Cardiac muscle cell (in vitro differentiated cells and primary cell): ENCODE measurements at places on chromosomes 6 and 20.

DNA sequence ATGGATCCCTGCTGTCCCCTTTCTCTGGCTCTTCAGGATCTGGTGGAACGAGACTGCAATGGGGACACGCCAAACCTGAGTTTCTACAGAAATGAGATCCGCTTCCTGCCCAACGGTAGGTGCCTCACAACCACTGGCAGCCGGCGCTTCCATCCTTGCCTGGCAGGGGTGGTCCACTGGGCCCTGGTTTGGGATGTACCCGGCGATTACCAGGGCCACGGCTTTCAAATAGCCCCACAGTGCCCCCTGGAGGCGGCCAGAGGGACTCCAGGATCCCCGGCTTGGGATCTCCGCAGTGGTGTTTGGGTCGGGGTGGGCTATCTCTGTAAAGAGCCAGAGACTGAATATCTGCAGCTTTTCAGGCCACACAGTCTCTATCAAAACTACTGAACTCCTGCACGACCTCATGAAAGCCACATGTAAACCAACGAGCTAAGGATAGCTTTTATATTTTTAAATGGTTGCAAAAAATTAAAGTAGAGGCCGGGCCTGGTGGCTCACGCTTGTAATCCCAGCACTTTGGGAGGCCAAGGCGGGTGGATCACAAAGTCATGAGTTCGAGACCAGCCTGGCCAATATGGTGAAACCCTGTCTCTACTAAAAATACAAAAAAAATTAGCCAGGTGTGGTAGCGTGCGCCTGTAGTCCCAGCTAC, 3.7 kb downstream of the OGFR start:
- H3K27ac ChIP-seq: no peak overlapping the region
- DNase-seq: peak; percentile 75
- H3K27me3 ChIP-seq: no peaks in the 10 kb centered on the region
- peaks cover 8% of the 10 kb centered on the region for H3K4me1 ChIP-seq

DNA sequence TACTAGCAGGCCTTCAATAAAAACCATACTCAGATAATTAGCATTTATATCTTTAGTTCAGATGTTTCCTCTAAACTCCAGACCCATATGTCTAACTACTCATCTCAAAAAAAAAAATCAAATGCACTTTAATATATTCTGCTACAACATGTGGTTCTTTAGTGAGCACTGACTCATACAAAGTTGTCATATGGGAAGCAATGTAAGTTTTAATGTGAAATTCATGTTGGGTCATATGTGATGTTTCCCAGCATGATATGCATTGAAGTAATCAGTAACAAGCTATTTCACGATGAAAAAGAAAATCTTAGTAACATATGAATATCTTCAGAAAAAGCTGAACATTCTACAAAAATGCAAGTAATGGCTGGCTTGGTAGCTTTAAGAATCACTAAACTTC, 859.7 kb upstream of the ADGRB3 start:
- no peaks in the 10 kb centered on the region for H3K36me3 ChIP-seq
- no peak for DNase-seq
- H3K27me3 ChIP-seq: peaks cover 9% of the 10 kb centered on the region
- H3K27ac ChIP-seq: no peak overlapping the region

GRCh38 chr6:83055366-83055964, 10.2 kb downstream of the UBE3D start:
- peak; percentile 63 for DNase-seq
- H3K27ac ChIP-seq: no peak overlapping the region
- H3K4me3 ChIP-seq: no peak overlapping the region
- no peaks in the 10 kb centered on the region for H3K27me3 ChIP-seq
- peaks cover 9% of the 10 kb centered on the region for H3K4me1 ChIP-seq
- H3K36me3 ChIP-seq: peaks cover 10% of the 10 kb centered on the region

DNA sequence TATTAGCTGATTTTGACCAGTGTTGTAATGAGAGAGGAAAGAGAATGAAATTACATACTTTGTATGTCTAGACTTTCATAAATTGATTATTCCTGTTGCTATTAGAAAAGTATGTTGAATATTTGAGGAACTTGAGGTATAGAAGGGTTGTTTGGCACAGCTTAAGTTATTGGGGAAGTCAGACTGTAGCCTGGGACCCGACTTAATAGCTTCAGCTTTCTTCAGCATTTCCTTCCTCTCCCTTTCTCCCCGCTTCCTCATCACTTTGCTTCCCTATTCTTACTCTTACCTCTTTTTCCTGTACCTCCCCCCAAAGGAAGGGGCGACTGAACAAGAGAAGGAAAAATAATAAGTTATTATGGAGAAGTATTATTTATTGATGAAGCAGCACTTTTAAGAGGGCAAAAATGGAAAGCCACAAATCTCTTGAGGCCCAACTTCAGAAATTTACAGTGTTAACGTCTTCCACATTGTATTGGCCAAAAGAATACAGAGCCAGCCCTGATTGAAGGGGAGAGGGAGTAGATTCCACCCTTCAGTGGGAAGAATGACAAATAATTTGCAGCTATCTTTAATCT, 7.4 kb downstream of the SENP6 start:
- no peaks in the 10 kb centered on the region for H3K27me3 ChIP-seq
- no peaks in the 10 kb centered on the region for H3K36me3 ChIP-seq
- peaks cover 17% of the 10 kb centered on the region for H3K4me1 ChIP-seq
